Motor neuron (in vitro differentiated cells): ENCODE measurements at places on chromosomes 1 and 21.
A peak's percentile ranks its signal among the peaks of the same experiment; 100 is the strongest.

GRCh38 chr1:165287781-165288180 lies 68.7 kb downstream of the LMX1A start:
- ATAC-seq: no peak

DNA sequence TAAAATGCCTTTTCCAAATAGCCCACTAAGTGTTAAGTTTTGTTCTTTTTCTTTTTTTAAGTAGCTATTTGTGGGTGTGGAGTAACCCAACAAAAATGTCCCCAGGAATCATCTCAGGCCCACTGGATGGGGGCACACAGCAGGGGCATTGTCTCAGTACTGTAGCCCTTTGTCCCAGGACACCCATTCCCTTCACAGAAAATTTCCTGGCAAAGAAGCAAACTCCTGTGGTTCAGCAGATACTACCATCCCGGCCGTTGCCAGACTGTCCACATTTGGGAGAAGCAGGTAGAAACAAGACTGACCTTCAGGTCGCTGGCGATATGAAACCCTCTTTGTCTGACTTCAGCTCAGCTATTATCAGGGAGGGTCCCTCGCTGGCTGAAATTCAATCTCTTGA lies 23.7 kb upstream of the SRRM1 start:
- no peak for ATAC-seq

DNA sequence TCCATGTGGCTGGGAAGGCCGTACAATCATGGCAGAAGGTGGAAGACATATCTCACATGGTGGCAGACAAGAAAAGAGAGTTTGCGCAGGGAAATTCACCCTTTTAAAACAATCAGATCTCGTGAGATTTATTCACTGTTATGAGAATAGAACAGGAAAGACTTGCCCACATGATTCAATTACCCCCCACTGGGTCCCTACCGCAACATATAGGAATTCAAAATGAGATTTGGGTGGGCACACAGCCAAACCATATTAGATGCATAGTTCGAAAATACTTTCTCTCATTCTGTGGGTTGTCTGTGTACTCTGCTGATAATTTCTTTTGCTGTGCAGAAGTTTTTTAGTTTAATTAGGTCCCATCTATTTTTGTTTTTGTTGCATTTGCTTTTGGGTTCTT lies 990.3 kb downstream of the PLA2G4A start:
- ATAC-seq: no peak

DNA sequence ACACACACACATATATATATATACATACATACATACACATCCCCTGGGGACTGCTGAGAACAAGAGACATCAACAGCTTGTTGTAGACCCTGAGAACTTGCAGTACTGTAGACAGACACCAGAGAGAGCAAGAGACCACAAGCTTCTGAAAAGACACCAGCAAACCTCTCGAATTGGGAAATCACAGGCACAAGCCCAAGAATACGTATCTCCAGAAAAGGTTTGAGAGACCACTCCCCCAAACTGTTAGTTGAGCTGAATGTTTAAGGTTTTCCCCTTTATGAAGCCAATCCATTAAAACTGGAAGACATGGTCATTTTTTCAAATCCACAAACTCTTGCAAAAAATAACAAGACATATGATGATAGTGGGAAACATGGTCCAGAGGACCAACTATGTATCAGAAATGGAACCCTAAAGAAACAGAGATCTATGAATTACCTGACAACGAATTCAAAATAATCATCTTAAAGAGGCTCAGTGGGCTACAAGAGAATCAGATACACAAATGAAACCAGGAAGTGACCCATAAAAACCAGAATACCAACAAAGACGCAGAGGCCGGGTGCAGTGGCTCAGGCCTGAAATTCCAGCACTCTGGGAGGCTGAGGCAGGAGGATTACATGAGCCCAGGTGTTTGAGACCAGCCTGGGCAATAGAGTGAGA lies 45.1 kb downstream of the SLC2A1 start:
- peak; percentile 53 for ATAC-seq

DNA sequence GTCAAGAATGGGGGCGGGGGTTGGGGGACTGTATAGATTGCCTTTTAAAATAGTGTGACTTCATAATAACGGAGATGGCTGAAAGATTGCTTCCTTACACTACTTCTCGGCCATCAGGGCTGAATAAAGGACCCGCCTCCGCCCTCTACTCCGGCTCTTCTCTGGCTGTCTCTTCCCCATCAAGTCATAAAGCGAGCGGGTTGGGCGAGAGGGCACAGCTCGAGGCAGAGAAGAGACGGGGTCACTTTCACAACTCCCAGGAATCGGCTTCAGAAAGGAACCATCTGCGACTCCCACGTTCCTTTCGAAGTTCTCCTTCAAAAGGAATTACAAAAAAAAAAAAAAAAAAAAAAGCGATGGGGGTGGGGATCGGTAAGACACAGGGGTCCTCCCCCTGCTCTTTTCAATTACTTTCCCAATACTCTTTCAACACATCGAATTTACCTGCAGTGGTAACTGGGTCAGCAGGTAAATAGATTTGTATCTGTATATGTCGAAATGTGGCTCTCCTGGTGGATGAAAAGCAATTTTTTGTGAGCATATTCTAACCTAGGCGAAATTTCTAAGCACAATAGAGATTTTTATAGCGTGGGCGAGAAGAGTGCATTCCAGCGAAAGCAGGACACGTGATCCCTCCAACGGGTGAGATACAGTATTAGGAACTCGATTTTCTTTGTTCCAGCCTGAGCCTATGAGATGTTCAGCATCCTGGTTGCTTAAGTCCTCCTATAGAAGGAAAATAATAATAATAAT lies 2.0 kb downstream of the LRRC7 start:
- ATAC-seq: peak; percentile 25

- ATAC-seq: peak; percentile 2
Observed at GRCh38 chr1:32869923-32870614, 643 bp downstream of the FNDC5 start.

- no peak for ATAC-seq
Observed at GRCh38 chr1:64163970-64164369, 39.5 kb upstream of the UBE2U start.

- peak; percentile 85 for ATAC-seq
Observed at GRCh38 chr1:77126307-77126706, 92.9 kb downstream of the PIGK start.

DNA sequence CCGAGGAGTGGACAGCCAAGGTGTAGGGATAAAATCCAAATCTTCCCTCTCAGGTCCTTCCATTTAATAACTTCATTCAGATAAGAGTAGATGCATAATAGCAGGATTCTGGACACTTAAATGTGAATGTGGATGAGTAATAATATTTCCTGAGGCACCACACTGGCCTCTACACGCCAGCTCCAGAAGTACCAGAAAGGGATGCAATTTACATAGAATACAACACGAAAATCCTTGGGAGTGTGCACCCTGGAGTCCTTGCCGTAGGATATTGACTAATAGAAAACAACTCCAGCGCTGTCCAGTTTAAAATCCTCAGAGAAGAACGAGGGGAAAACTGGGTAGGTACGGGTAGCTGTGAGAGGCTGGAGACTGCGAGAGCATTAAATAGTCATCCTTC lies 6.9 kb downstream of the PLXNA2 start:
- ATAC-seq: peak; percentile 53

- no peak for ATAC-seq
Observed at GRCh38 chr1:24147194-24147593, 4.3 kb upstream of the IL22RA1 start.

GRCh38 chr1:61692155-61692800 lies 32.7 kb downstream of the TM2D1 start:
- ATAC-seq: peak; percentile 86

DNA sequence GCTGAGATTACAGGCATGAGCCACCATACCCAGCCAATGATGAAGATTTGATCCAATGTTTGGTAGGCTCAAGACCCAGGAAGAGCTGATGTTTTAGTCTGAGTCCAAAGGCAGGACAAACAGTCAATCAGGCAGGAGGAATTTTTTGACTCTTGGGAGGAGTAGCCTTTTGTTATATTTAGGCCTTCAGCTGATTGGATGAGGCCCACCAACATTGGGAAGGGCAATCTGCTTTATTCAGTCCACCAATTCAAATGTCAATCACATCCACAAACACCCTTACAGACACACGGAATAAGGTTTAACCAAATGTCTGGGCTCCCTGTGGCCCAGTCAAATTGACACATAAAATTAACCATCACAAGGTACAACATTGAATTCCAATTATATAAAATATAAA lies 61.9 kb upstream of the COX20 start:
- no peak for ATAC-seq

GRCh38 chr21:41597811-41598231 lies 89.9 kb upstream of the TMPRSS2 start:
- no peak for ATAC-seq

GRCh38 chr1:64936956-64937355 lies 29.4 kb downstream of the JAK1 start:
- ATAC-seq: no peak

GRCh38 chr1:147241934-147242448 lies 493 bp upstream of the CHD1L start:
- ATAC-seq: no peak

DNA sequence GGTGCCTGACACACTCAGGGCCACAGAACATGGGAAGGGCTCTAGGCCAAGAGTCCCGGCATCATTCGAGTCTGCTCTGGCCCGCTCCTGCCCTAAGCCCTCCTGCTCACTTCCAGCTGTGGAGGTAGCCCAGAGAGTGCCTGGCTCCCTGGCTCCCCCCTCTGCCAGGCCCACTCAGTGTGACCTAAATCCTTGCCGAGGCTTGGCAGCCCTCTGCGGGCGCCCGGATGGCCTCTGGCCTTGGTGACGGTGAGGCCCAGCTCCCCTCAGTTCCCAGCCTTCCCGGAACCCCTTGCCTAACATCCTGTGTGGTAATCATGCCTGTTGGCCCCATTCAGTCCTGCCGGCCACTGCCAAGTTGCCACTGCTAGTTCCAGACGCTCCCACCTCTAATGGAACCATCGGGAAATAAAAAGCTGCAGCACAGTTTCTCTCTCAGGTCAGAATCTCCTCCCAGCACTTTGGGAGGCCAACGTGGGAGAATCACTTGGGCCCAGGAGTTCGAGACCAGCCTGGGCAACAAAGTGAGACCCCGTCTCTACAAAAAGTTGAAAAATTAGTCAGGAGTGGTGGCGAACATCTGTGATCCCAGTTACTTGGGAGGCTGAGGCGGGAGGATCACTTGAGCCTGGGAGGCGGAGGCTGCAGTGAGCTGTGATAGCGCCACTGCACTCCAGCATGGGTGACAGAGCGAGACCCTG lies 1.2 kb upstream of the H6PD start:
- no peak for ATAC-seq

DNA sequence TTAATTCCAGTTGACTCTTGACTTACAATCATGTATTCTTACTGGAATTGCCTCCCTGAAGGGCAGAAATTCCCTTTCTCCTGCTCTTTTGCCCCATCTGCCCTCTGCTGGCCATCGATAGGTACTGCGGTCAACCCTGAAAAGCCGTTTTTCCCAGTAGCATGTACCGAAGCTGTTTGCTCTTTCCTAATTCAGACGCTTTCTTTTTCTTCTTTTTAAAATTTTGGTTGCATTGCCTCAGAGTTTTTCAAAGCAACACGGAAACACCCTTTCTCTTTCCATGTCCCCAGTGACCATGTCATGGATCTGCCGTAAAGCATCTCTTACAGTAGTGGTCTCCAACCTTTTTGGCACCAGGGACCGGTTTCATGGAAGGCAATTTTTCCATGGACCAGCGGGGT lies 164.2 kb upstream of the C1orf21 start:
- peak; percentile 47 for ATAC-seq

GRCh38 chr1:93800856-93801255 lies 78.2 kb downstream of the DNTTIP2 start:
- no peak for ATAC-seq

GRCh38 chr1:71809085-71809484 lies 473.3 kb downstream of the NEGR1 start:
- ATAC-seq: no peak

DNA sequence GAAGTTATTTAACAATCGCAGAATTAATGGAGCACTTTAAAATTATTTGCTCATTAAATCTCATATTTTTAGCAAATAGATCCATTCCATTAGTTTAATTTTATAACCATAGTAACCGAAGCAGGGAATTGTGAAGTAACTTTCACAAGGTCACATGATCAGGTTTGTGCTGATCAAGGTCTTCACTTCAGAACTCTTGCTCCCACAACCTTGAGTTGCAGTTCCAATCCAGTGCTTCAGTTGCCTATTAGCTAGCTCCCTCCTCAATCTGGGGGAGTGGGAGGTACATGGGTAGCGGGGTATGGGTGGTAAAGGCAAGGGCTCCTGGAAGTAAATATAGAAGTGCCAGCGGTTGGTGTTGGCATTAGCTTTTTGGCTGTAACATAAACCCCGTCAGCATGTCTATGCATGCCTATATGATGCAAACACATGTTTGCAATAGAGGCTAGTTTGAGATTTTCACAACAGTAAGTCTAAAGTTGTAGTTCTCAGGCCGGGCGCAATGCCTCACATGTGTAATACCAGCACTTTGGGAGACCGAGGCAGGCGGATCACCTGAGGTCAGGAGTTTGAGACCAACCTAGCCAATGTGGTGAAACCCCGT lies 5.8 kb downstream of the ATP5IF1 start:
- no peak for ATAC-seq

DNA sequence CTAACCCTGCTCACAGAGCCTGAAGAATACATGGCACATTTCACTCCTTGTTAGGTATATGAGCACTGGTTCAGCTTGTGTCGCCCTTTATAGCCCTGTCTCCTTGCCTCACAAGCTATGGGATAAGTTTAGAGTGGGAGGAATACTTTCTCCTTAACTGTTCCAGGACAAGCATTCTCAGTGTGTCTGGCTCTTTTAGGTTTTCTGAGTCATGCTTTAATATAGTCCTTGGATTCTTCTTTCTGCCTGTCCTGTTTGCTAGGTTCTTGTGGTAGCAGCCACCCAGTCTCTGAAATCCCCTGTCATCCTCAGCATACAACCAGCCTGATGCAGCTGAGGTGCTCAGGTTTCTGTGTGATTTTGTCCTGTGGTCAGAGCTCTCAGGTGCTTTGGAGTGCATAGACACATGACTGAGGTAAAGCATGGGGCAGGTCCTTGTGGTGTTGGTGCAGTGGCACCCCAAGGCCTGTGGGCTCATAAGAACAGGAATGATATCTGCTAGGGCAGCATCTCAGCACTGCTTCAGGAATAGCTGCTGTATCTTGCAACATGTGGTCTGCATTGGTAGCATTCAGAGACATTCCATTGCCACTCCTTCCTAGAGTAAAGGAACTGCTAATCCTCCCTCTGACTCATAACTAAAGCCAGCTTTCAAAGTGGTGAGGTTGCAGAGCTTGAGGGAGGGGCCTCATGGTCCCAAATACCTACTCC lies 14.2 kb upstream of the CASQ2 start:
- ATAC-seq: no peak
